ELR (cell line): ENCODE measurements at places on chromosomes 11 and 22.

GRCh38 chr22:31923136-31923535 is 21.2 kb upstream of the YWHAH start:
- no peak for DNase-seq

DNA sequence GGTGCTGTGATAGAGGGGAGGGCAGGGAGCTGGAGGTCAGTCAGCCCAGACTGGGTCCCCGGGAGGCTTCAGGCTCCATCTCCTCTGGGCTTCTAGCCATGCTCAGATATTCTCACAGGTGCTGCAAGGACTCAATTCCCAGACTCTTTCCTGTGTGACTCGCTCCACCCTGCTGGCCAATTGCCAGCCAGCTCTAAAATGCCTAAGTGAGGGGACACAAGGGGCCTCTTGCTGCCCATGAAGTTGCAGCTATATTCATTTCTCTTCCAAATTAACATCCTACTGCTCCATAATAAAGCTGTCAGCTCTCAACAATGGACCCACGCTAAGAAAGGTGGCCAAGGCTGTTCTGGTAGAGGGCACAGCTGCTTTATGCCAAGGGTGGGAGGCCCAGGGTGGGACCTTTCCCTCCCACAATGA is 101.5 kb downstream of the PLEKHA7 start:
- no peak for DNase-seq

- peak; percentile 13 for DNase-seq
Measured at GRCh38 chr11:73164803-73165540, 22.9 kb upstream of the FCHSD2 start.

GRCh38 chr11:122634501-122634900 is 21.0 kb upstream of the UBASH3B start:
- peak; percentile 46 for DNase-seq

DNA sequence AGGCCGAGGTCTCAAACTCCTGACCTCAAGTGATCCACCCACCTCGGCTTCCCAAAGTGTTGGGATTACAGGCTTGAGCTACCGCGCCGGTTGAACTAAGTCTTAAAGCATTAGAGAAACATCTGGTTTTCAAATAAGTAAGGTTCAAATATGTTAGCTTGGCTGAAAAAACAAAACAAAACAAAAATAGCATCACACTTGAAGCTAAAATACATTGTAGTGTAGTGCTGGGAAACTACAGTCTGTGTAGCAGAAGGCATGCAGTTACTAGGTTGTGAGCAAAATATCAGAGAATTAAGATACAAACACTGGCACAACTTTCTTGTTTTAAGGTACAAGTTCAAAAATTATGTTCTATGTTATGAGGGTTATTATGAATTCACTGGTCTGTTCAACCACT is 224.8 kb upstream of the CHORDC1 start:
- DNase-seq = no peak

DNA sequence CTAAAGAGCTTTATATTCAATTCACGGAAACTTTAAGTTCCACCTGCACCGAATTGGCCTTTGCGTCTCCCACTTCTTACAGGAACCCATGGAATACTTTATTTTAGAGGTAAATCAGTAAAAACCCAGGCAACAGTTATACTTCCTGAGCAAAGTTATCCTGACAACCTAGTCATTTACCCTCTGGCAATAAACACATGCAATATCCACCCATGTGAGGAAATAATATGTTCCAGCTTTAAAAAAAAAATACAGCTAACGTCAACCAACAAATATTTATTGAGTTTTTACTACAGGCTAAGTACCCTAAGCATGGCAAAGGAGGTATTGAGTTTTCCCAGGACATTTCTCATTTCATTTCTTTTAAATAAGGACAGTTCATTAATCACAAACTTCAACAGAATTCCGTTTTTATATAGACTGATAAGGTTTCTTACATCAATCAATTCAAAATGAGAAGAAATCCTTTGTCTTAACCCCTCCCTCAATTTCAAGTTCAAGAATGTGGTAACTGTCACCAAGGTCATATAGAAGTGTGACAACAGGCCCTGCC is 38.3 kb upstream of the CCDC34 start:
- no peak for DNase-seq

- DNase-seq = no peak
Measured at GRCh38 chr11:104104664-104105063, 59.3 kb downstream of the PDGFD start.

DNA sequence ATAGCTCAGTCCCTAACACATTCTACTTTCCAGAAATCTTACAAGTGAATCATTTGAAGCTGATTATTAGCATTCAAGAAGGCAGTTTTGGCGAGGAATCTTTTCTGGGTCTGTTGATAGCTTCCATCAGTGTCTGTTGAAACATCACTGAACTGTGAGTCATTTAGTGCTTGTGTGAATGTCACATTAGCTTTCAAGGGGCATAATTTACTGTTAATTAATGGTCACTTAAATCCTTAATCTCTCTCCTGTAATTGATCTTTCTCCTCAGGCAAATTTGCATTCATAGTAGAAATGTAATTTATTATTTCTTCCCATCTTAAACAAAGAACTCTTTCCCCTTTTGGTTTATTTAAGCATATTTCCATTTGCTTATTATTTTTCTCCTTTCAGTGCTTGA is 2.6 kb downstream of the HTR3B start:
- DNase-seq = no peak

- DNase-seq = peak; percentile 98
Measured at GRCh38 chr11:130002846-130003716, 446 bp upstream of the PRDM10 start.
